Fibroblast of skin of left quadriceps (primary cell): ENCODE measurements at places on chromosomes 1 and 21.

DNA sequence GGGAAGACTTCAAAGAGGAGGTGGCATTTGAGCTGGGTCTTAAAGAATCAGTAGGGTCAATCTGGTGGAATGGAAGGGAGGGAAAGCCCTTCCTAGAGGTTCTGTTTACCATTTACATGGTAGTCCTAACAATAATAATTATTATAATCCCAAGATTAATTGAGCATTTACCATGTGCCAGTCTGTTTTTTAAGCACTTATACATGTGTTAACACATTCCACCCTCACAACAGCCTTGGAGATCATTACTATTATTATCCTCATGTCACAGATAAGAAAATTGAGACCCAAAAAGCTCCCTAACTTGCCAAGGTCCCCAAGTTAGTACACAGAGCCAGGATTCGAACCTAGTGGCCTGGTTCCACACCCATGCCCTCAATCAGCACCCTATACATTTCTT is 10.8 kb downstream of the GLIS1 start:
- no peak for DNase-seq

DNA sequence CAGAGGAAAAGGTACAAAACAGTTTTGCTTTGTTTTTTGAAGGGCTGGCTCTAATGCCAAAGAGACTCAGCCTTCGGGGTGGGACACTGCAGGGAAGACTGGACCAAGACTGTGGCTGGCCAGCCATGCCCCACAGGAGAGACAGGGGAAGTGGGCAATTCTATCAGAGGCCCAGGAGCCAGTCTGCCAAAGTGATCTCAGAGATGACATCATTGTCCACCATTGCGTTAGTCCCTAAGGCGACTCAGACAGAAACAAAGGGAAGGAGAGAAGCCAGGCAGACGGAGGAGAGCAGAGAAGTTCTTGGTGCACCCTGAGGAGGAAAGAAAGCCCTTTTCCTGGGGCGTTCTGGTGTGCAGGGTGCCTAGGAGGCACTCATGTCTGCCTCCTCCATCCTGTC is 26.4 kb downstream of the OPTC start:
- DNase-seq, result no peak

DNA sequence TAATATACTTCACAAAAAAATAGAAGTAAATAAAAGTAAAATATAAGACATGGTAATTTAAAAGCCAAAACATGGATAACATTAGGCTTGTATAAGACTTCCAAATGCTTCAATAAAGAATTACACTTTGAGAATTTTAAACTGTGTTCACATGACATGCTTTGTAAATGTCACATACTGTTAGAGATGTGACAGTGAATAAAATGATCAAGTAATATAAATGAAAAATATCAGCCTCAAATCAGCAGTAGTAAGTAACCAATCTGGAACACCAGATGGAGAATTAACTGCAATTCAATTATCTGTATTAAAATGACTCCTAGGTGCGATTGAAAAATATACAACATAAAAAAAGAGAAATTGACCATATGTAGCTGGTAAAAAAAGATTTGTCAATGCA is 1260.8 kb downstream of the BRINP3 start:
- no peak for DNase-seq

GRCh38 chr1:66360285-66360724 is 173.6 kb upstream of the SGIP1 start:
- no peak for DNase-seq

DNA sequence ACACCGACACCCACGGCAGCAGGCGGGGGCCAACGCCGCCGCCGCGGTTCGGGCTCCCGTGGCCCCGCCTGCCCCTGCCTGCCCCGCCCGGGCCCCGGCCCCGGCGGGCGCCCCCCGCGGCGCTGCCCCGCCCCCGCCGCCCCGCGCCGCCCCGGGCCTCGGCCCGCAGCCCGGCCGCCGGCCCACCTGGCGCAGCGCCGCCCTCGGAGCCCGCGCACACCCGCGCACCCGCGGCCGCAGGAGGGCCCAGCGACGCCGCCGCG is at the start of gene WNT3A:
Gene WNT3A, plus strand, starts transcription at position 213 of the 263 bp plus-strand sequence. CDS start 131 bp downstream, outside the sequence.
- DNase-seq, result no peak

DNA sequence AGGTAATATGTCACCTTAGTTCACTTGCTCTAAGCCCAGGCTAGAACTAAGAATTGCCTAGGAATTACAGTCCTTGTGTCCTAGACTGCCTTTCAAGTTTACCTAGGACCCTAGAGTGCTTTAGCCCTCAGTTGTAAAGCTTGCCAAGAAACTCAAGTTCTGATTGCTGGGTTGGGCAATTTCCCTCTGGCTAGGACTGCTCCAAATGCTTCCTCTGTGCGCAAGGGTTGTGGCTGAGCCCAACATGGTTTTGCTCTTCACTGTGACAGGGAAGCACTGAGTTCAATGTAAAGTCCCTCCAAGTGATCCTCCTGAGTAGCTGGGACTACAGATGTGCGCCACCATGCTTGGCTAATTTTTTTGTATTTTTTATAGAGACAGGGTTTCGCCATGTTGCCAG is 102.3 kb upstream of the NEK7 start:
- no peak for DNase-seq

GRCh38 chr1:212106286-212106792 is 70.8 kb downstream of the DTL start:
- DNase-seq, result no peak

DNA sequence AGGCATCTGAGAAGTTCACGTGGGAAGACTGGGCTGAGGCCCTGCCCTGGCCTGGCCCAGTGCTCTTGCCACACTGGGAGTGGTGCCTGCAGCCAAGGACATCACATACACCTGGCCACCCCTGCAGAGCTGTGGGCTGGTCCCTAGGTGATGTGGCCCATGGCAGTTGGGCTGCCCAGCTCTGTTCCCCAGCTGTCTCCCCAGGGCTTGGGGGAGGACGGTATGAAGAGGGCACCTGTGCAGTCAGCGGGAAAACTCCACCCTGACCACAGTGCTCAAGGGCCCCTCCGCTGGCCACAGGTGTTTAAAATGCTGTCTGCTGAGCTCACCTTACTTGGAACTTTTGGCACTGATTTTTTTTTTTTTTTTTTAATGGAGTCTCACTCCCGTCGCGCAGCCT is 120.4 kb upstream of the SLC25A33 start:
- DNase-seq, result no peak
